ENCODE measurements at places on chromosomes 6 and 20.

DNA sequence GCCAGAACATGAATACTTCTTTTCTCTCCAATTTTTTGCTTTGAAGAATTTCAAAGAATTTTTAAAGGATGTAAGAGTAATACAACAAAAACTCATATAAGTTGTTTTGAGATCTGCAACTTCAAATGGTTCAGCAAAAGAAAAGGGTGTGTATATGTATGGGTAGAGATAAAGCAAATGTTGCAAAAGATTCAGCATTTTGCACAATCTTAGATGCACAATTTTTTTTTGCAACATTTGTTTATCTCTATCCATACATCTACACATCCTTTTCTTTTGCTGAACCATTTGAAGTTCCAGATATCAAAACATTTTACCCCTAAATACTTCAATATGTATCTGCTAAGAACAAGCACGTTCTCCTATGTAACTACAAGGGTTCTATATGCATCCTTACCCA lies 47.4 kb upstream of the FAM83C start:
- DNase-seq, result no peak

- no peak for DNase-seq
These were observed 253.6 kb downstream of the RNF144B start for GRCh38 chr6:18640754-18641153.

DNA sequence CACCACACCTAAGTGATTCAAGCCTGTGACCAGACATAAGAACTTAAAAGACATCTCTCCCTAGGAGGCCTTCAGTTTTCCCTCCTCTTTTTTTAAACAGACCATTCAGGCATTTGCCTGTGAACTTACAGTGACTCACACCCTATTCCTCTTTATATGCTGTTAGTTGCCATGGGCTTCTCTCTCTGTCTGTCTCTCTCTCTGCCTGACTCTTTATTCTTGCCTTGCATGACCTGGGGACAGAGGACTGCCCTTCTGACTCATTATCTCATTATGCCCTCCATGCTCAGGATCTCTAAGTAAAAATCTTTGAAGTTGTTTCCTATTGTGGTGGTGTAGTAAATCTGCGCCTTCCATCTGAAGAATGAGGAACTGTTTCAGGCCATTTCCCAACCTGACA lies 442.2 kb upstream of the MAN1A1 start:
- no peak for DNase-seq

- no peak for DNase-seq
These were observed 61.0 kb downstream of the AFG1L start for GRCh38 chr6:108355890-108356289.

- no peak for DNase-seq
These were observed 22.6 kb downstream of the PLCB1 start for GRCh38 chr20:8154638-8155037.

- DNase-seq, result no peak
These were observed 42.6 kb upstream of the SLA2 start for GRCh38 chr20:36688630-36689029.

- no peak for DNase-seq
These were observed 65.4 kb upstream of the HDDC2 start for GRCh38 chr6:125367036-125367782.

GRCh38 chr20:46306743-46307138 lies 1.6 kb downstream of the CDH22 start:
- DNase-seq, result no peak

GRCh38 chr6:149905371-149905910 lies 7.5 kb upstream of the RAET1E start:
- no peak for DNase-seq

GRCh38 chr20:43975096-43975768 lies 60.6 kb downstream of the TOX2 start:
- DNase-seq, result no peak

GRCh38 chr20:3409417-3409816 lies 1.9 kb upstream of the DNAAF9 start:
- DNase-seq, result no peak

- no peak for DNase-seq
These were observed 38.3 kb upstream of the TMX4 start for GRCh38 chr20:8057871-8058270.

GRCh38 chr6:127013865-127014264 lies 104.6 kb upstream of the RSPO3 start:
- no peak for DNase-seq

- no peak for DNase-seq
These were observed 204.0 kb upstream of the MYLIP start for GRCh38 chr6:15924893-15925292.

DNA sequence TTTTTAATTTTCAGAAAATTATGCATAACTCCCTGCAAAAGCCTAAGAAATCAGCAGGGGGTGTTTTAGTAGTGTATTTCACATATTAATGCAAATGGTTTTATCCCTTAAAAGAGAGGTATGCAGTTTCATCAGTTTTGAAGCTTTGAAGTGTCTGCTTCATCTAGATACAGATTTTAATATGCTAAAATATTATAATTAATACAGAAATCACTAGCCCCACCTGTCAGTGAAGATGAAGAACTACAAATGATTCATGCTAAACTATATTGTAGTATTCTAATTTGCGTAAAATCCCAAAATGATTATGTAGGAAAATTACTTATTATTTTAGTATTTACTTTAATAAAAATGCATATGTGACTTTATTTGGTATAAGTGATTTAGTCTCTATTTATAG lies 2.9 kb upstream of the TFB1M start:
- no peak for DNase-seq

- DNase-seq, result peak; percentile 26
These were observed 6.7 kb downstream of the PRDM13 start for GRCh38 chr6:99613409-99613704.

DNA sequence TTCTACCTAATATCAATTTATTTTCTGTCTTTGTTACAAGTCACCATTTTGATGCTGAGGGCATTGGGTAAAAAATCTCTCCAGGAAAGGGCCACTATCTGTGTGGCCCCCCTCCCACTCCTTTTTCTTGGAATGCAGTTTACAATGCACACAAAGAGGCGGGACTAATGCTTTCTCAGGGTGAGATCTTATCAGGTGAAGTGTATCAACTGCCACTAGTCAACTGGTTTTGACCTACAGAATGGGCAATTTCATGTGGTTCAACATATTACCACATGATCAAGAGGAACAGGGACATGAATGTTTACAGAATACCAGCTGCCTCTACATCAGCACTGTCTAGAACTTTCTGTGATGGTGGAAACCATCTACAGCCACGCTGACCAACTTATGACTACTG lies 3.7 kb downstream of the RRBP1 start:
- no peak for DNase-seq

DNA sequence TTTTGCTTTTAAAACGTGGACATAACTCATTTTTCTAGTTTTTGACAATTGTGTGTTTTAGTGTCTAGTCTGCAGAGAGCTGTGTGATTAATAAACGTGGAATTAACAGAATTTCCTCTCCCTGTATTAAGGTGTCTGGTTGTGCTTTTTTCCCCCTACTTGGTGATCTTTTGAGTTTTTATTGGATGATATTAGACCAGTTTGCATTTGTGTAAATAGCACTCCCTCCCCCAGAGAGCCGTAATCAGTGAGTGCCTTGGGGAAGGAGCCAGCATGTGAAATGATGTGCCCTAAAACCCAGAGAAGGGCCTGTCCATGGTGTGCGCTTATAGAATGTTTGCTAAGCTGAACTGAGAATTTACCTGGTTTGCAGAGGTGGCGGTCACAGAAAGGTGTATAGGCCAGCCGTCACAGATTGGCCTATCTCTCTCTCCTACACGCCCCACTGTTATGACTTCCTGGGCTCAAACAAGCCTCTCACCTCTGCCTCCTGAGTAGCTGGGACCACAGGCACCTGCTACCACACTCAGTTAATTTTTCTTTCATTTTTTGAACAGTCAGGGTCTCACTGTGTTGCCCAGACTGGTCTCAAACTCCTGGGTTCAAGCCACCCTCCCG lies 42.4 kb downstream of the ALDH5A1 start:
- no peak for DNase-seq

DNA sequence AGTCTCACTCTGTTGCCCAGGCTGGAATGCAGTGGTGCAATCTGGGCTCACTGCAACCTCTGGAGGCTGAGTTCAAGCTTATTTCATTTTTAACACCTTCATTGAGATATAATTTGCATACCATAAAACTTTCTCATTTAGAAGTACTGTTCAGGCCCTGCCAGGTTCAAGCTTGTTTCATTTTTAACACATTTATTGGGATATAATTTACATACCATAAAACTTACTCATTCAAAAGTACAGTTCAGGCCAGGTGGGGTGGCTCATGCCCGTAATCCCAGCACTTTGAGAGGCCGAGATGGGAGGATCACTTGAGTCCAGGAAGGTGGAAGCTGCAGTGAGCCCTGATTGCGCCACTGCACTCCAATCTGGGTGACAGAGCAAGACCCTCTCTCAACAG lies 5.5 kb downstream of the OR2B6 start:
- no peak for DNase-seq

- peak; percentile 25 for DNase-seq
These were observed 15.7 kb downstream of the ADISSP start for GRCh38 chr20:3751675-3752385.

GRCh38 chr20:40589581-40589980 lies 99.5 kb downstream of the MAFB start:
- DNase-seq, result no peak

DNA sequence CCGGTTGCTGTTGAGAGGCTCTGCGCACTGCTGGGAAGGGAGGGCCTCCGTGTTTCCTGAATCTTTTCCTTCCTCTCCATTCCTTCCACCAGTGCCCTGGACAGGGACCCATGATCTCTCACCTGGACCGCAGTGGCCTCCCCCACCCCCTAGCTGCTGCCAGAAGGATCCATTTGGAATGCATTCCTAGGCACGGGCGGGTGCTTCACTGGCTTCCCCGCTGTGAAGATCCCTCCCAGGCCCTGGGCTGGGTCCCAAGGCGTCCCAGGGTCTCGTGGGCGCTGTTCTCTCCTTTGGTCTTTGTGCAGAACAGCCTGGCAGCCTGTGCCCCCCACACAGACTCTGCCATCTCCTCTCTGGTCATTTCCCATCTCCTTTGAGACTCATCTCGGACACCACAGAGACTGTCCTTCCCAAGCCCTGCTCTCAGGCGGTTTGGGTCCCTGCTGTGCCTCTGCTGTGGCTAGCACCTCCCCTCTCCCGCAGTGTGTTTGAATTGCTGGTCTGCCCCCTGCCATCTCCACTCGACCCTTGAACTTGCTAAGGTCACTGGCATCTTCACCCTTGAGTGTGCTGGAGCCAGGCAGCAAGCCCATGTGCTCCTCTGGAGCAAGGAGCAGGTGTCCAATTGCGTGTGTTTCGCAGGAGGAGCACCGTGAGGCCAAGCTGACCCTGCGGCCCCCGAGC lies 59.0 kb downstream of the TCP11 start:
- DNase-seq, result no peak

- DNase-seq, result no peak
These were observed 138.8 kb upstream of the RNF217 start for GRCh38 chr6:124823240-124824111.

DNA sequence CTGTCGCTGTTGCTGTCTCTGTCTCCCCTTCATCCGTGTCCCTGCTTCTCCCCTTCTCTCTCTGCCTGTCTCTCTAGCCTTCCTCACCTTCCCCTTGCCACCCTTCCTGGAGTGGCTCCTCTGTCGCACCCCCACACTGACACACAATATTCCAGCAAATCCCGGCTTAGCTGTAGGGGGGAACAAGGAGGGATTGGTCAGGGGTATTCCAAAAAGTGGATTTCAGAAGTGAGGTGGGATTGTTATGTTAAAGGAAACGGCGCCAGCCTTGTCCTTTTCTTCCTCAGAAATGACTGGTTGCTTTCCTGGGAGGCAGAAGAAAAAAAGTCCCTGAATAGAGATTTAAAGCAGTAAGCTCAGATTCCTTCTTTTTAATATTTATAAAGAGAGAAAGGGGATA lies 76.3 kb upstream of the SIRPA start:
- no peak for DNase-seq

- no peak for DNase-seq
These were observed 93.4 kb downstream of the UST start for GRCh38 chr6:148840256-148840655.

- no peak for DNase-seq
These were observed 57.0 kb downstream of the SOBP start for GRCh38 chr6:107546691-107547450.

DNA sequence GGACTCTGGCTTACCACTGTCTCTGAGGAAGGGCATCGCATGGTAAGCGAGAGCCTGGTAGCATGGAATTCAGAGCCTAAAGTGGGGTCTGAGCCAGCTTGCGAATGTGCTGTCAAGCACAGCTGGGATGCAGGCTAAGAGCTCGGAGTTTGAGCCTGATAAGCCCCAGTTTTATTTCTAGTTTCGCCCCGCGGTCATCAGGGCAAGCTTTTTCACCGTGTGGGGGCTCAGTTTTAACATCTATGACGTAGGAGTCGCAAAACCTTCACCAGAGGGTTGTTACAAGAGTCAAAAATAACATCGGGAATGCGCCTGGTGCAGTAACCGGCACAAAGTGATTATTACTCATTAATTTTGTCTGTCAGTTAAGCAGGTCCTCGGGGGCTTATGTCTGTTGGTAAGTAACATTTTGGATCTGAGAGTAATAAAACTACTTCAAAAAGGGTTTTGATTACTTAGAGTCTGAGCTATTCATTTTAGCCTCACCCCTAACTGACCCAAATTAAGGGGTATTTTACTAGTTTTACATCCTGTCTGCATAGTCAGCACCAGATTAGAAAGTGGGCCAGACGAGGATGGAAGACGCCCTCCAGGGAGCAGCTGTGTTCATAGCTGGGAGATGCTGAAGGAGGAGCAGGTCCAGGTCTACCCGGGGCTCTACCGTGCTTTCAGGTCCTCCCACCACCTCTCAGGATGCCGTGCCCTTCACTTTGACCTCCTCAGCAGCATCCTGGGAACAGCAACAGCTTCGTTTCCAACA lies 29.7 kb downstream of the SLC22A23 start:
- DNase-seq, result no peak

DNA sequence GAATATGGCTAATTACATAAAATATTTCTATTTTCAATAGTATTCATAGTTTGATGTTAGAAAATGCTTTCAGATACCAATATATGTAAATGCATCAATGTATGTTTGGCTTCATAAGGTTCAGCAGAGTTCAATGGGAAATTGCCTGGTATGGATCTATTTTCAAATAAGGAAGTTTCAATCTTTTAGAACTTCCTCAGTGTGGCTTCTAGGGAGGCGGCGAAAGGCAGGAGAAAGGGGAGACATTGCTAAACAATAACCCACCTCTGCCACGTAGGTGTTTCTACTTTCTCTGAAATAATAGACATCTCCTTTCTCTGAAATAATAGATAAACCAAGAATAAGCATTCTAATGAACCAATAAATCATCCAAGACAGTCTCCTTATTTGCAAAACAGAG lies 237.7 kb upstream of the RAB32 start:
- no peak for DNase-seq

DNA sequence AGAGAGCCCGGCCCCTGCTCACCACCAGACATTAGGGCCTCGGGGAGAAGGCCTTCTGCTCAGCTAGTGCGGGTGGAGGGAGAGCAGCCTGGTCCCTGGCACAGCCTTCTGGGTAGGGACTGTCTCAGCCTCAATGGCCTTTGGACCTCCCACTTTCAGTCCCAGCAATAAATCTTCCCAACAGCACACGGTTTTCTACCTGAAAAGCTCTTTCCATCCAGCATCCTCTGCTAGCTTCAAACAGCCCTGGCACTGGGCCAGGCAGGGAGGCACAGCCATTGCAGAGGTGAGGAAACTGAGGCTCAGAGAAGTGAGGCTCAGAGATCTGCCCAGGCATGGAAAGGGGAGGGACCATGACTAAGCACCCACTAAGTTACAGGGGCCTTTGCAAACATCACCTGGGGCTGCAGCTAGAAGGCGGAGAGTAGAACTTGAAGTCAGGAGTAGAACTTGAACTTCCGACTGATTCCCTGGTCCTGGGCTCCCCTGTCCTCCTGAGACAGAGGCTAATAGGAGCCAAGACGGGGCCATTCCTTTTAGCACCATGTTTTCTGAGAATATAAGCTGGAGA lies 43.9 kb upstream of the NOL4L start:
- no peak for DNase-seq

GRCh38 chr6:157542414-157543160 lies 161.6 kb downstream of the ZDHHC14 start:
- DNase-seq, result no peak
